ENCODE measurements at places on chromosomes 2 and 18.

GRCh38 chr2:169712791-169713227 is 18.5 kb downstream of the PHOSPHO2 start:
- no peak for DNase-seq

GRCh38 chr2:176112375-176113302 is 3.9 kb upstream of the HOXD10 start:
- no peak for DNase-seq

- DNase-seq = no peak
Observed at GRCh38 chr18:67199993-67200617, 316.4 kb downstream of the DSEL start.

GRCh38 chr18:9135912-9136314 is 668 bp upstream of the ANKRD12 start:
- DNase-seq = no peak

DNA sequence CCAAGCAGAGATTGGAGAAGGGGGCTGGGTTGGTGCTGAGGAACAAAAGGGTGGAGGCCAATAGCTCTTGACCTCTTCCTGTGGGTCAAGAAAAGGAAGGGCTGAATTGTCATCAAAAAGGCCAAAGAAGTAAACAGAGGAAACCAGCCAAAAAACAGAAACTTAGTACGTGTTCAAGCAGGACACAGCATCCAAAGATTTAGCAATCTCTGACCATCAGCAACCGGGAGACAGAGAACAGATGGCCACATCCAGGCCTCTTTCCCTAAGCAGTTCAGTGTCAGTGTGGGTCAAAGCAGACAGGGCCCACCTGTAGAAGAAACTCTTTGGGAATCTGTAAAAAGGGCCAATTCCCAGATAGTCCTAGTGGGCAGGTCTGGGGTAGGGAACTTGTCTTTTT is 2.9 kb downstream of the DNPEP start:
- no peak for DNase-seq
